ENCODE measurements at places on chromosomes 11 and 22. TPM values are rescaled to one million over a fixed set of nuclear protein-coding genes. Genes with fewer than 3 reads are reported as not detected.

DNA sequence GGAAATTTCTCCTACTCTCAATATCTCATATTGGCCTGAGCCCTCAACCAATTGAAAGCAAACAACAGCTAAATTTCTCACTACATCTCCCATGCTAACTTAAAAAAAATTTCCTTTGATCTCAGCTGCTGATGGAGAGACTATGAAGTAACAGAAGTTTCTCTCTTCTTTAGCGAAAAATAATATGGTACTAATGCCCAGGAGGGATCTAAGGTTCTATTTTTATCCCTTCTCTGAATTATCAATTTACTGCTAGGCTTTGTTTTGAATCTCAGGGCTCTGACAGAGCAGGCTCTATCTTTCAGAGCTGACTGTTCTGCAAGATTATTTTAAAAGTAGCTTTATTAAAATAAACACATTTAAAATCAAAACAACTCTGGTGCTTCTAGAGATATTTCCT is 558.6 kb downstream of the KCNA4 start:
- DNase-seq = no peak

CCDC81 gene
- 0.29 TPM for total RNA-seq

GRCh38 chr11:61782299-61782698 is 10.1 kb downstream of the TMEM258 start:
- no peak for DNase-seq

- peak; percentile 21 for DNase-seq
These were observed 11.7 kb upstream of the DNAJB13 start for GRCh38 chr11:73939096-73939495.

- DNase-seq = no peak
These were observed 245.7 kb downstream of the NXPE2 start for GRCh38 chr11:114924042-114924441.

TEX54 gene
- total RNA-seq = not detected
